ENCODE measurements at places on chromosomes 6 and 20.
A peak's percentile ranks its signal among the peaks of the same experiment; 100 is the strongest.

GRCh38 chr6:32886681-32887383 lies 32.8 kb downstream of the PSMB9 start:
- DNase-seq, result no peak

GRCh38 chr20:9912858-9913434 lies 74.1 kb upstream of the PAK5 start:
- DNase-seq, result peak; percentile 36

DNA sequence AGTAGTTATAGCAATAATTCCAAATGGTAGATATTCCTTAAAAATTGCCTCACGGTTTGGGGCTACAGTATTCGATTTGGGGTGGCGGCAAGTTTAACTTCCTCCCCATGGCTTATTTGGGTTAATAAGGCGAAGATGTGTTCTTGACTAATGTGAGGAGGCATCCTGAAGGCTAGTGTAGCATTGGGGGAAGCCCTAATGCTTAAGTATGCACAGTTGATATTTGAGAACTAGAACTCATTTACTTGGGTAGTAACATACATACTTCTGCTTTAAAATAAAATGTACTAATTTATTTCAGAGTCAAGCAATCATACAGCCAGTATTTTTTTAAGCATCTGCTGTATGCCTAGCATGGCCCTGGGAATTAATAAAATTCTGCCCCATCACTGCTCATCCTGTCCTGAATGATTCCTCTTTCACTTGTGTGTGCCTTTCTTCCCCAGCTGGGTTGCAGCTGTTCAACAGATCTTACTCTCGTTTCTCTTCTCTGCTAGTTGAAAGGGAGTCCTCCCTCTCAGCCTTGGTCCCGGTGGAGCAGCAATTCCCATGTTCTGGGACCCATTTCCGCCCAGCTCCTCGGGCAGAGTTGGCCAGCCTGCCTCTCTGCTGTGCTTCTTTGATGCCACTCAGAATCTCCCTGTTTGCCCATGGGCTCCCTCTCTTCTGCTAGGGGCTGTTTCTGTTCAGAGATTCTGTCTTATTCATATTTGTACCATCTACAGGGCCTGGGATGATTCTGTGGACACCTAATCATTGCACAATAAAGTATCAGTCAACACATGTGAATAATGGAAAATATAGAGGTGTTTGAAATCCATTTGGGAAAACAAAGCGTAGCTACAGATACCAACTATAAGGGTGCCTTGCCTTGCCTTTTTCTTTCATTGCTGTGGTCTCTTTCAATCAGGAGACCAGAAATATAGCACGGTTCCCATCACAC lies 104.8 kb downstream of the ARID1B start:
- DNase-seq, result no peak

DNA sequence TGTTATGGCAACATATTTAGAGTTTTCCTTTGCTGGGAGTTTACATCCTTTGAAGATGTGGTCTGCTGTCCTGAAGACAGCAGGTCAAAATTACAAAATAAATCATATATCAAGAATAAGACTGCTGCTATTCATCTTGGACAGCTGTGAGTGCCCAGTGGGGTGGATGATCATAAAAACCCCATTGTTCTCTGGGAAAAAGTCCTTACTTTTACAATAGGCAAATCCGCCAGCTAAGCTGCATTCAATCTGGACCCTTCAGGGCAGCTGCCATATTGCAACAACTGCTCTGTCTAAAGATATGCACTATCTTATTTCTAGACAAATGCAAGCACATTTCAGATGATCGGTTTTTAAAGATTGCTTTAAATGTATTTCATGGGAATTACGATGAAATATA lies 19.4 kb downstream of the CASS4 start:
- DNase-seq, result no peak

DNA sequence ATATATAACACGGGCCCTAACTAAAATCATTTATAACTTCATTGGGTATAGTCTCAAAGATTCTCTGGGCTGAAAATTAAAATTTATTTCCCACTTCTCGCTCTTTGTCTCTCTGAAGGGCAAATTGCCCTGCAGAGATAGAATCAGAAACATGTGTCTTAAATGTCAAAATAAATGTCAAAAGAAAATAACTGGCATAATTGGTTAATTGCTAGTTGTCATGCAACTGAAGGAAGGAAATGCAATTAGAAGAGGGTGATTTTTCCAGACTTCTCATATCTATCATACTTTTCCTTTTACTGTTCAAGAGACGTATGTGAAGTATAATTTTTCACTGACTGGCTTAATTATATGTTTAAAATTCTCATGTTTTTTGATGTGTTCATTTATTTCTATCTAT lies 80.3 kb upstream of the HMGCLL1 start:
- no peak for DNase-seq

Measured in muscle of arm (tissue), 14 donors.